ENCODE measurements at places on chromosomes 12 and 14.

GRCh38 chr14:72480464-72481243 is 413.2 kb downstream of the DPF3 start:
- no peak for DNase-seq

DNA sequence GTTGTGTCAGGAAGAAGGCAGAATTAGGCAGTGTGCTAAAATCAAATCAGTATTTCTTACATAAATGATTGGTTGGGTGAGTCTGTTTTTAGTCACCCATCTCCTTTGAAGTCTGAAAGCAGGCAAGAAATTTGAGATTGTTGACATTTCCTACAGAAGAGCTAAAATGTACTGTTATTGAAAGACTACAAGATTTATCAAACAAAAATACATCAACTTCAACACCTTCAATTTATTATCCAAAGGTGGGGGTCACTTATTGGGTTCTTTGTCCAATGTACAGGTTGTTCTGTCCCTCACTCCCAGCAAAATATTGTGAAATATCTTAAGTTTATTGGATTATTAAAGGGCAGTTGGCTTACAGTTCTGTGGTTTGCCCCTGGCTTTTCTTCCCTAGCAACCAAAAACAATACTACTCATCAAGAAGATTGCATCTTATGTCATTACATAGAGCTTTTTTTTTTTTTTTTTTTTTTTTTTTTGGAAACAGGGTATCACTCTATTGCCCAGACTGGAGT is 20.6 kb upstream of the PKP2 start:
- no peak for DNase-seq

GRCh38 chr12:122545855-122546254 is 18.8 kb downstream of the KNTC1 start:
- DNase-seq, result no peak

- no peak for DNase-seq
Observed at GRCh38 chr12:52187206-52187605, 4.6 kb downstream of the KRT80 start.

DNA sequence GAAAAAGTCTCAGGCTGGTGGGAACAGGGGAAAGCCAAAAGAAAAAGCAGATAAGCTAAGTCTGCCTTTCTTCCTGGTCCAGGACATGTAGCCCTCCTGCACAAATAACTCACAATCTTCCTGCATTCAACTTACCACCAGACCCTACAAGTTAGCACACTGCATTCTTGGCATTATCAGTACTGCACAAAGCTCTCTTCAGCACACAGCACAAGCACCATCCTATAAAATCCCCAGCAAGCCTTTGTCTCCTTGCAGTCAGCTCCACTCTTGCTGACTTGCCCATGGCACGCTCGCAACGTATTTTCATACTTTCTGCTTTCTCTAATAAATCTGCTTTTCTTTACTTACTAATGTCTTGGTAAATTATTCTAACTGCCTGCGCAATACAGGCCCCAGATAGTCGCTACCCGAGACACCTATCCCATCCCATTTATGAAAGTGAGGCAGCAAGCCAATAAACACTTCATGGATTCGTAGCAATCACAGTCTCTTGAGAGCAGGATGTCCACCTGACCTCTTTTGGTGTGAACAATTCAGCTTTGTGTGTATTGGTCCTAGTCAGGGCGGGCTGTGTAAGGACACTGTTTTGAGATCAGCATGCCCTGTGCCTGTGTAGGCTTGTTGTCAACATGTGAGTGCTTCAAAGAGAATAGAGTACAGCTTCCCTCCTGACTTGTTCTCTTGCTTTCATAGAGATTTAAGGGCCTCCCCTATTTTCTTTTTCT is 49.0 kb downstream of the TMEM117 start:
- no peak for DNase-seq

DNA sequence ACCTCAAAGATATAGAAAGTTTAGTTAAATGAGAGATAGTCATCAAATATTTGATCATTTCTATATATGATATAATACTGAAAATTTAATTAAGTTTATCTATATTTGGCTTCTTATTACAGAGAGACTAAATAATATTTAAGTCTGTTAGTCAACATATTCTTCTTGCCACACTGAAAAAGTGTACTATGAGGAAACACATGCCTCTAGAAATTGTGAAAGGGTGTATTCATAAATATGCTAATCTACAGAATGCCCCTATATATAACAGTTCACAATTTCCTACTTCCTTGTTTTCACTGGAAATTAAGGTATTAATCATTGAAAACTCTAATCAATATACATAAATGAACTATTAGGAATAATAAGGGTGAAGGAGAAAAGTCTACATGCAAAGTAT is 31.4 kb upstream of the ETV6 start:
- no peak for DNase-seq

DNA sequence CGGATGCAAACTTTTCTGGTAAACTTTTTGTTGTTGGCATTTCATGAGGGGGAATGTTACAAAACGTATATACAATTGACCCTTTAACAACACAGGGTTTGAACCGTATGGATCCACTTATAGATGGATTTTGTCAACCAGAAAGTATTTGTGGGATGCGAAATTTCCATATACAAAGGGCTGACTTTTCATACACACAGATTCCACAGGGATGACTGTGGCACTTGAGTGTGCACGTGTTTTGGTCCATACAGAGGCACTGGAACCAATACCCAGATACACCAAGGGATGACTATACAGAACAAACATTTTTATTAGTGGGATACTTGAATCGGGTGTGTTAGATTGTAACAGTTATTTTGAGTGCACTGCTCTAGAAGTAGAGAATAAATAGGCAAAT is 29.8 kb upstream of the CCT2 start:
- peak; percentile 53 for DNase-seq

GRCh38 chr14:68236582-68237458 is 417.2 kb downstream of the RAD51B start:
- DNase-seq, result no peak

GRCh38 chr12:101666052-101666728 is 31.2 kb upstream of the CHPT1 start:
- DNase-seq, result no peak

DNA sequence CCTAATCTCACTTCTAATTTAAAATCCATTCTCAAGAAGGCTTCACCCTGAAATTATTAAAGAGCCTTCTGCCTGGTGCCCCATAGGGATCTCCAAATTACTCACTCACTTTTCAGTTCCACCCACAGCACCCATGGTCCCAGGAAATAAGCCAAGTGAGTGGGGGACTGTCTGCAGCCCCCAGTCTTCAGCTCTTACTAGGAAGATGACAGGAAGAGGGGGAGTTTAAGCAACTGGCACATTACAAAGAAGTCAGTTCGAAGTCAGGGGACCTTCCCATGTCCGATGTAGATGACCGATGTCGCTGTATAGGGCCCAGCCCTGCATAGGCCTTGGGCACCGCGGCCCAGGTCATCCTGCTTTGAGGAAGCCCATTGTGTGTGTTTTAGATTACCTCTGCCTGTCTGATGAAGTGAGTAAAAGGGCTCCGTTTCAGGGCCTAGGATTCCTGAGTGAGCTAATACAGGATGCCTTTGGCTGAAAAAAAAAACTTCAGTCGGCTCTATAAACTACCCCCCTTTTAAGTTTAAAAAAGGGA is 1.9 kb downstream of the ACTN1 start:
- DNase-seq, result no peak

DNA sequence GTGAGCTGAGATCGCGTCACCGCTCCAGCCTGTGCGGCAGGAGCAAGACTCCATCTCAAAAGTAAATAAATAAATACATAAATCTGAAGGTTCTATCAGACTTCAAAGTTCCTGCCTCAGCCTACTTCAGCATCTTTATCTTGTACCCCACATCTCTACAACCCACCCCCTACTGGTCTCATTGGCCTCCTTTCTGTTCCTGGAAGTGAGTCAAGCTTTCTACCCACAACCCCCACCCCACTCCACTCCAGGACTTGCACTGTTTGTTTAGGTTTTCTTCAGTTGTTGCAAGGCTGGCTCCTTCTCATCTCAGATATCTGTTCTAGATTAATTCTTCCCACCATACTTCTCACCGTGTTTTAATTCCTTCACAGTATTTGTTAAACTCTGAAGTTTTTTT is 714 bp upstream of the PSMC6 start:
- no peak for DNase-seq

DNA sequence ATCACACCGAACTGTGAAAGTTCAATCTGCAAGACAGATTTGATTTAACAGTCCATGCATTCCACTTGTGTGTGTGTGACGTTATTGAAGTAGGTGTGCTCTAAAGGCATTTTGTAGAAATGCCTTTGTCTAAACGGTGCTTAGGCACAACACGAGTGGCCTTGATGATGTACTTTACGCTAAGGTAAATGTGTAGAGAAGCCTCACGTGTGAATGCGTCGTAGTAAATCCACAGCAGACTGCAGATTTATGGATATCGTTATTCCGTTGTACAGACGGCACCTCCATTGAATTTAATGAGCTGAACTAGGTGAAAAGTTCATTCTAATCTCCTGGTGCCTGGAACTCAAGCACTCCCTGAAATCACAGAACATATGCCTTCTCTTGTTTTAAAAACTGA is 202.8 kb upstream of the STXBP6 start:
- no peak for DNase-seq

DNA sequence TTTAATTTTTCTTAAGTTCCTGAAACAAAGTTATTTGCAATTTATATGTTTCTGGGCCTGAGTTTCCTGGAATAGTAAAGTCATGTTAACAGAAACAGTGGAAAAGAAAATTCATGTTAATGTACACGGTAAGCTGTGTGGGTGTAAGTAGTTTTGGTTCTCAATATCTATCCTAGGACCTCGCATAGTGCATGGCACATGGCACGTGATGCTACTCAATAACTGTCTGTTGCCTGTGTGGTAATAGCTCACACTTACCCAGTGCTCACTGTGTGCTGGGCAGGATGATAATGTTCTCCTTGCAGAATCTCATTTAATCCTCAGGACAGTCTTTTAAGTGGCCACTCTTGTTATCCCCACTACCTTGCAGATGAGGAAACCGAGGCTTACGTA is 100.7 kb downstream of the DUSP16 start:
- no peak for DNase-seq

- DNase-seq, result no peak
Observed at GRCh38 chr12:2895051-2895451, 4.4 kb downstream of the TULP3 start.

DNA sequence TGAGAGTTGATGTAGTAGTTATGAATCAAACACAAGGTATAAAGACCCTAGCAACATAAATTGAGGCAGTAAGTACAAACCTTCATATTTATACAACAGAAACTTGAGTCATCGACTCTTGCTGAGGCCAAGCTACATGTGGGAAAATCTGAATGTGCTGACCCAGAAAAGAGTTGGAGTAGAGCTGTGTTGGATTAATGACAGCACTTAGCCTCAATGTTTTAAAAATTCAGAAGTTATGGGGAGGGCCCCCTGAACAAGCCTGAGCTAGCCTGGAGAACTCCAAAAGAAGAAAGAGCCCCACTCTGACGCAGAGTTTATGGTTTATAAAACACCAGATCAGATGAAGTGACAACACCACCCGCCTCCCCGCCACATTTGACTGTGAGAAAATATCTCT is 100.0 kb downstream of the DUSP6 start:
- DNase-seq, result no peak

DNA sequence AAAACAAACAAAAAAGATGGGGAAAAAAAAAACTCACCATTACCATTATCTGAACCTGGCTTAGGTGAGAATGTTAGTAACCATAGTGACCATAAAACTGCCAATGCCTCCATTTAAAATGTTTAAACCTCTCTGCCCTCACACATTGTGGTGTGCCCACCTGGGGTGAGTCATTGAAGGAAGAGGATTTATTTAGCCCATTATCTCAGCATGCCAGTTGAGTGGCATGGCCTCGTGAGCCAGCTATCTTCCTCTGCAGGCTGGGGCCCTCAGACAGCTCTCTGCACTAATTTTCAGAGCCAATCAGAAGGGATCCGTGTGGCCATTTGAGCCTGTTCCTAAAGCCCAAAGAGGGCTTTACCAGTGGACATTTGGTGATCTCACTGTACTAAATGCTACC is 81.8 kb upstream of the CCDC198 start:
- no peak for DNase-seq

- DNase-seq, result no peak
Observed at GRCh38 chr14:74983343-74983742, 19.4 kb upstream of the EIF2B2 start.

GRCh38 chr12:42475106-42475505 is 114.4 kb downstream of the PRICKLE1 start:
- no peak for DNase-seq

DNA sequence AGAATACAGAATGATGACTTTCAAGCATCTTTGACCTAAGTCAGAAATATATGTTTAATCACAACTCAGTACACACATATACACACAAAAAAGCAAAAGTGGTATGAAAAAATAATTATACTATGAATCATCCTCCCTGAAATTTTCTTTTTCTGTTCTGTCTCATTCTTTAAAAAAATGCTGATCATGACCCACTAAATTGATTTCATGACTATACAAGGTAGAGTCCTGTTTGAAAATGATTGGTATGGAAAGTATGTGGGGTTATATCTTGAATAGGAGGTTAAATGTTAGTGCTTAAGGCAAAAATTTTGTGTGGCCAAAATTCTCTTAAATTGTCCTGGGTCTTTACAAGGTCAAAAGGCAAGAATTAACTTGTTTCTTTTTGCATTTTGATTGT is 80.4 kb downstream of the SUDS3 start:
- no peak for DNase-seq

DNA sequence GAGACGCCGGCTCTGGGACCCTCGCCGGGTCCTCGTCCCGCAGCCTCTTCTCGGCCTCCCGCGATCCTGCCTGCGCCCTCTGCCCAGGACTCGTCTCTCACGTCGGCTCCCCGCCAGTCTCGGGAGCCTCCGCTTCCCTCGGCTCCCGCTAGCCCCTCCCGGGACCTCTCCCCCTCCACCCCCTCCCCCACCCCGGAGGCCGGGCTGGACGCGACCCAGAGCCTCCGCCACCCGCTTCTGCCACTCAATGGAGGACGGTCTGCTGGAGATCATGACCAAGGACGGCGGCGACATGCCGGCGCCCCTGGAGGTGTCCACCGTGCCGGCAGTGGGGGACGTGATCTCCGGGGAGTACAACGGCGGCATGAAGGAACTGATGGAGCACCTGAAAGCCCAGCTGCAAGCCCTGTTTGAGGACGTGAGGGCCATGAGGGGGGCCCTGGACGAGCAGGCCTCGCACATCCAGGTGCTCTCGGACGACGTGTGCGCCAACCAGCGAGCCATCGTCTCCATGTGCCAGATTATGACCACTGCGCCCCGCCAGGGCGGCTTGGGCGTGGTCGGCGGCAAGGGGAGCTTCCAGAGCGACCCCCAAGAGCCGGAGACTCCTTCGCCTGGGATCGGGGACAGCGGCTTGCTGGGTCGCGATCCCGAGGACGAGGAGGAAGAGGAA is 568 bp downstream of the CCDC184 start:
- DNase-seq, result no peak
